ENCODE measurements at places on chromosomes 16 and 17. TPM values are rescaled to one million over a fixed set of nuclear protein-coding genes. Genes with fewer than 3 reads are reported as not detected.

SLC35G6 gene
- total RNA-seq = not detected

TEKT5 gene
- total RNA-seq = not detected

OR1G1 gene
- total RNA-seq = not detected

KIF2B gene
- not detected for total RNA-seq

NF1 gene
- total RNA-seq = 18.5 TPM

AATK gene
- 0.78 TPM for total RNA-seq

LLGL2 gene
- total RNA-seq = 32.7 TPM

CIITA gene
- 0.05 TPM for total RNA-seq

TNP2 gene
- total RNA-seq = not detected

PRSS33 gene
- total RNA-seq = not detected

CD300A gene
- total RNA-seq = not detected

LRRC46 gene
- 3.0 TPM for total RNA-seq

KRTAP4-4 gene
- not detected for total RNA-seq

LDHD gene
- 0.46 TPM for total RNA-seq

KRT17 gene
- total RNA-seq = 1.3 TPM

KLHL10 gene
- not detected for total RNA-seq

ZNF385C gene
- 0.32 TPM for total RNA-seq

MT1E gene
- 0.69 TPM for total RNA-seq

ADAP2 gene
- 3.2 TPM for total RNA-seq

GJC1 gene
- total RNA-seq = 24.6 TPM

HOXB4 gene
- 0.07 TPM for total RNA-seq

MARF1 gene
- 8.1 TPM for total RNA-seq

CCDC200 gene
- not detected for total RNA-seq

SULT1A2 gene
- total RNA-seq = not detected

AXIN2 gene
- 0.97 TPM for total RNA-seq

KRTAP4-16 gene
- total RNA-seq = not detected

IGF2BP1 gene
- 83.3 TPM for total RNA-seq

NUDT7 gene
- 5.1 TPM for total RNA-seq

ALOX12B gene
- total RNA-seq = 1.8 TPM

TLCD2 gene
- total RNA-seq = 1.6 TPM

GPRC5C gene
- total RNA-seq = 51.5 TPM

ANKRD40CL gene
- not detected for total RNA-seq

C16orf96 gene
- total RNA-seq = 0.03 TPM

C16orf92 gene
- not detected for total RNA-seq

CDIPT gene
- 92.0 TPM for total RNA-seq

PRCD gene
- not detected for total RNA-seq

FASN gene
- total RNA-seq = 126 TPM

OR3A2 gene
- not detected for total RNA-seq

SCN4A gene
- total RNA-seq = 0.03 TPM

VAC14 gene
- 37.1 TPM for total RNA-seq

HOXB9 gene
- 7.2 TPM for total RNA-seq

RAB37 gene
- total RNA-seq = 1.1 TPM

NDUFB10 gene
- 252 TPM for total RNA-seq

GJD3 gene
- 0.81 TPM for total RNA-seq

HSD3B7 gene
- 14.2 TPM for total RNA-seq

ABCA10 gene
- 0.12 TPM for total RNA-seq

FAM171A2 gene
- 3.7 TPM for total RNA-seq

CSNK2A2 gene
- 49.0 TPM for total RNA-seq

APRT gene
- 310 TPM for total RNA-seq

FADS6 gene
- total RNA-seq = not detected

SLC5A11 gene
- 0.37 TPM for total RNA-seq

PAQR4 gene
- total RNA-seq = 45.1 TPM

NT5M gene
- total RNA-seq = 11.5 TPM

HEATR9 gene
- total RNA-seq = not detected

Data from A549 treated with GW870086 at 1 μM for 4 hours (cell line).